PC-3 (cell line): ENCODE measurements at places on chromosomes 12 and 14. TPM values are rescaled to one million over a fixed set of nuclear protein-coding genes. Genes with fewer than 3 reads are reported as not detected.

DNA sequence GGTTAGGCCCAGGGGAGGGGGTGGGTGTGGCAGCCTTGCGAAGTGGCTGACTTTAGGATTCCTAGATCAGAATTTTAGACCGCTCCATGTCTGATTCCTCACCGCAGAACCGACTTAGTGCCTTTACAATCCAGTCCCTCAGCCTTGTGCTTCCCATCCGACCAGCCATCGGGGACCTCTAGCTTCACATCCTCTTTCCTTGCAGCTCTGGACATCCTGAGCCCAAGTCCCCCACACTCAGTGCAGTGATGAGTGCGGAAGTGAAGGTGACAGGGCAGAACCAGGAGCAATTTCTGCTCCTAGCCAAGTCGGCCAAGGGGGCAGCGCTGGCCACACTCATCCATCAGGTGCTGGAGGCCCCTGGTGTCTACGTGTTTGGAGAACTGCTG is 557 bp downstream of the COPS7A start:
- H3K36me3 ChIP-seq, result peaks cover 8% of the 10 kb centered on the region; the same call in 1 of the 2 replicates
- no peaks in the 10 kb centered on the region for H3K27me3 ChIP-seq
- DNase-seq, result peak; percentile 8
- peak overlapping the region; percentile 85 for H3K4me3 ChIP-seq
- H3K27ac ChIP-seq, result peak overlapping the region; percentile 64
- peaks cover 17% of the 10 kb centered on the region for H3K4me1 ChIP-seq

DNA sequence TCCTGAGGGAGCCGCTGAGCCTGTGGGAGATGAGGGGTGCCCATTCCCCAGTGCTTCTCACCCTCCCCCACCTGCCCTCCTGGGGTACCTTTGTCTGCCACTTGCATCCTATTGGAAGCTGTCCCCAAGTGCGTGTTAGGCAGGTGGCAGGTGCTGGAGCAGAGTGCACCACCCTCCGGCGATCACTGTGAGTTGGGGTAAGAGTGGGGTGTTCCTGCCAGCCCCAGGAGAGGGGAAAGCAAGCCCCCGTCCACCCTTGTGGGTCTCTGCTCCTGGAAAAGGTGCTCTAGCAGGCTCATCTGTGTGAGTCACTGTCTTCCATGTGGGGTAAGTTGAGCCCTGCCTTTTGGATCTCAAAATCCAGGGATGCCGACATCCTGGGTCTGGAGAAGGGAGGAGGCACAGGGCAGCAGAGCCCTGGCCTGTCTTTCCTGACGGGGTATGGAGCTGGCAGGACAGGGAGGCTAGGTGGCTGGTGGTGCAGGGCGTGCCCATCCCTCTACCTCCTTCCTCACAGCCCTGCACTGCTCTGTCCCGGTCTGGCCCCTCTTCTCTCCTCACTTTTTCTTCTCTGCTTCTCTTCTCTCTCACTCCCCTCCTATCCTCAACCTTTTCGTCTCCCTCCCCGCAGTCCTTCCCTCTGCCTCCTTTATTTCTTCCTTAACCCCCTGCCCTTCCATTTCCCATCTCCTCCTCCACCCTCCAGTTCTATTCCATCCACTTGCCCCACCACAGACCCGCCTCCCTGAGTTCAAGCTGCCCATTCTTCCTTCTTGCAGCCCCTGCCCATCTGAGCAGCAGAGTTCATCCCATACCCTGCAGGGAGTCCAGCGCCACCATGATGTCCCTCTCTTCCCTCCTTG is 20.1 kb upstream of the KRT7 start:
- H3K36me3 ChIP-seq, result no peaks in the 10 kb centered on the region
- peaks cover 63% of the 10 kb centered on the region for H3K4me1 ChIP-seq
- no peaks in the 10 kb centered on the region for H3K27me3 ChIP-seq
- DNase-seq, result no peak

DNA sequence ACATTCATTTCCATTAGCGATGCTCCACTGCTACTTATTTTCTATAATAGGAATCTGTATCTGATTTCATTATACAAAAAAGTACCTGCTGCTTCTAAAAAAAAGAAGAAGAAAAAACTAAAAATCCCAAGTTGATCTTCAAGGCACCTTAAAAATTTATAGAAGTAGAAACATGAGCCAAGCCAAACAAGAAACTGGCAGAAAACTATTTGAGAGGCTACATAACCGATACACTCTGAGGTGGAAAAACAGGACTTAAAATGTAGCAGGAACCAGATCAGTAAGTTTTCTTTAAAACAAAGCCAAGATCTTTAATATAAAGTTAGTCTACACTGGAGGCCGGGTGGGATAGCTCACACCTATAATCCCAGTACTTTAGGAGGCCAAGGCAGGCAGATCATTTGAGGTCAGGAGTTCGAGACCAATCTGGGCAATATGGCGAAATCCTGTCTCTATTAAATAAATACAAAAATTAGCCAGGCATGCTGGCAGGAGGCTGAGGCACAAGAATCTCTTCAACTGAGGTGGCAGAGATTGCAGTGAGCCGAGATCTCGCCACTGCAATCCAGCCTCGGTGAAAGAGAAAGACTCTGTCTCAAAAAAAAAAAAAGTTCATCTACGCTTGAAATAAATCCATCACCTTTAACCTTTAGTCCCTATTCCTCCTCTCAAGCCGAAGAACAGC is 278.6 kb downstream of the MED13L start:
- peak; percentile 56 for DNase-seq
- H3K4me1 ChIP-seq, result peaks cover 17% of the 10 kb centered on the region
- H3K36me3 ChIP-seq, result peaks cover 37% of the 10 kb centered on the region
- no peak overlapping the region for H3K27ac ChIP-seq
- H3K27me3 ChIP-seq, result no peaks in the 10 kb centered on the region

GRCh38 chr12:62371661-62372060 is 95.0 kb upstream of the MON2 start:
- no peak overlapping the region for H3K4me3 ChIP-seq
- H3K4me1 ChIP-seq, result no peaks in the 10 kb centered on the region
- H3K36me3 ChIP-seq, result peaks cover 3% of the 10 kb centered on the region; the same call in 1 of the 2 replicates
- H3K27me3 ChIP-seq, result no peaks in the 10 kb centered on the region

DNA sequence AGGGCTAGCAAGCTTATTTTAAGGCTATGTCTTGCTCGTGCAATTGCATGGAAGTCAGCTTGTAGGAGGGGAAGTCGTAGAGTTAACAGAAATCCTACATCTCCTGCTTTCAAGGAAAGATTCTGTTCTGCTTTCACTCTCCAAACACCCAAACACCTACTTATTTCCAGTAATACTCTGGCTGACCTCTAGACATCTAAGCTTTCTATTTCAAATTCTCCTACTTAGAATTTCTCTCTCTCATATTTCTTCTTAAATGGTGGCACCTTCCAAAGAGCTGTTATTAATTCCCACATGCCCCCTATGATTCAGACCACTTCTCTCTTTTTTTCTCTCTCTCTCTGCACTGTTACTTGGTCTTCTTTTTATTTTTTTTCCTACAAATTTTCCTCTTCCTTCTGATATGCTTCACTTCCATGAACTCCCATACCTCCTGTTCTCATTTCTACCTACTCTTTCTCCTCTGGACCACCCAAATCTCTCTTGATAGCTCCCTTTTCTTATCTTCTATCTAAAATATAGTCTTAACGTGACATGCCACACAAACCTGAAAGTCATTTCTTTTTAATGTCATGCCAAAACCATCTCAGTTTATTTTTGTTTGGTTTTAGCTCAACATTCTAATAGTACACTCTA is 90.8 kb downstream of the RPS6KA5 start:
- no peaks in the 10 kb centered on the region for H3K36me3 ChIP-seq
- no peak for DNase-seq
- no peaks in the 10 kb centered on the region for H3K27me3 ChIP-seq
- no peak overlapping the region for H3K27ac ChIP-seq
- 0 out of 2 replicates have a peak, but pooled peaks cover 5% of the 10 kb centered on the region for H3K4me1 ChIP-seq

GRCh38 chr14:101491841-101492240 is 69.5 kb upstream of the DIO3 start:
- H3K27ac ChIP-seq, result no peak overlapping the region
- H3K36me3 ChIP-seq, result no peaks in the 10 kb centered on the region
- H3K4me1 ChIP-seq, result 0 out of 2 replicates have a peak, but pooled peaks cover 5% of the 10 kb centered on the region
- DNase-seq, result no peak
- H3K4me3 ChIP-seq, result no peak overlapping the region

GRCh38 chr14:41570415-41571155 is 36.1 kb upstream of the LRFN5 start:
- no peaks in the 10 kb centered on the region for H3K4me1 ChIP-seq
- no peak for DNase-seq
- no peak overlapping the region for H3K4me3 ChIP-seq
- no peaks in the 10 kb centered on the region for H3K27me3 ChIP-seq

GRCh38 chr14:90355540-90356518 is 24.1 kb upstream of the NRDE2 start:
- H3K36me3 ChIP-seq, result no peaks in the 10 kb centered on the region
- H3K4me1 ChIP-seq, result no peaks in the 10 kb centered on the region
- no peak for DNase-seq
- no peak overlapping the region for H3K27ac ChIP-seq
- H3K27me3 ChIP-seq, result peaks cover 19% of the 10 kb centered on the region
- no peak overlapping the region for H3K4me3 ChIP-seq

DNA sequence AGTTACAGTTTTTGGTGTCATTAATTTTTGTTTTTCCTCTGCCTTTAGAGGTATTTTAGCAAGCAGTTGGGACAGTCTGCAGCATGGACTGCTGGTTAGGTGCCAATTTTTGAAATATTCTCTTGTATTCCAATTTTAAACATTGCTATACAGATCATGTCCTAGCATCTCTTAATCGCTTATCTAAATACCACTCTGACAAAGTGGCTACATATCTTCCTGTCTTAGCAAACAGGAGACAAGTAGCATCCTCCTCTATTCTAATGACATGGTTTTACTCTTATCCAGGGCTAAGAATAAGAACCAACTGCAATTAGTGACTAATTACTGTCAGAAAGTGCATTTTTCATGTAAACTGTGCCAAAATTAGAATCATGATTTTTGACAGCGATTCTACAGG is 117.8 kb upstream of the ATP2B1 start:
- H3K4me1 ChIP-seq, result peaks cover 23% of the 10 kb centered on the region
- no peaks in the 10 kb centered on the region for H3K27me3 ChIP-seq
- peak overlapping the region; percentile 72; the same call in 1 of the 2 replicates for H3K27ac ChIP-seq
- H3K36me3 ChIP-seq, result no peaks in the 10 kb centered on the region
- DNase-seq, result no peak

- H3K36me3 ChIP-seq, result no peaks in the 10 kb centered on the region
- H3K4me3 ChIP-seq, result no peak overlapping the region
- H3K27me3 ChIP-seq, result peaks cover 51% of the 10 kb centered on the region
- DNase-seq, result no peak
- H3K4me1 ChIP-seq, result no peaks in the 10 kb centered on the region
Observed at GRCh38 chr14:99176156-99176945, 95.6 kb downstream of the BCL11B start.

DNA sequence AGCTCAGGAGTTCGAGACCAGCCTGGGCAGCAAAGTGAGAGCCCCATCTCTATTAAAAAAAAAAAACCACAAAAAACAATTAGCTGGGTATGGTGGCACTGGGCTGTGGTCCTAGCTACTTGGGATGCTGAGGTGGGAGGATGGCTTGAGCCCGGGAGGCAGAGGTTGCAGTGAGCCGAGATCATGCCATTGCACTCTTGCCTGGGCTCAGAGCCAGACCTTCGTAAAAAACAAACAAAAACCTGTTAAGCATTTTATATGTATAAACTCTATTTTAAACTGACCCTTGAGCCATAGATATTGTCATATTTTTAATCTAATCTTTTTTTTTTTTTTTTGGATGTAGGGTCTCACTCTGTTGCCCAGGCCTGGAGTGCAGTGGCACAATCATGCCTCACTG is 35.7 kb downstream of the DNM1L start:
- DNase-seq, result no peak
- H3K36me3 ChIP-seq, result peaks cover 5% of the 10 kb centered on the region; the same call in 1 of the 2 replicates

The KRT86 gene
- total RNA-seq, result 0.98 and 1.2 TPM in 2 replicates

The ZNF10 gene
- total RNA-seq, result 1.9 and 2.0 TPM in 2 replicates

The DPF3 gene
- total RNA-seq, result 16.6 and 30.5 TPM in 2 replicates

The PTGER2 gene
- 4.6 and 4.7 TPM in 2 replicates for total RNA-seq
